CD14-positive monocyte (primary cell): ENCODE measurements at places on chromosomes 11 and 22.

- DNase-seq: no peak
Observed at GRCh38 chr11:118078911-118079411, 2.1 kb downstream of the TMPRSS4 start.

GRCh38 chr11:47923667-47924066, 56.7 kb upstream of the PTPRJ start:
- no peak for DNase-seq

DNA sequence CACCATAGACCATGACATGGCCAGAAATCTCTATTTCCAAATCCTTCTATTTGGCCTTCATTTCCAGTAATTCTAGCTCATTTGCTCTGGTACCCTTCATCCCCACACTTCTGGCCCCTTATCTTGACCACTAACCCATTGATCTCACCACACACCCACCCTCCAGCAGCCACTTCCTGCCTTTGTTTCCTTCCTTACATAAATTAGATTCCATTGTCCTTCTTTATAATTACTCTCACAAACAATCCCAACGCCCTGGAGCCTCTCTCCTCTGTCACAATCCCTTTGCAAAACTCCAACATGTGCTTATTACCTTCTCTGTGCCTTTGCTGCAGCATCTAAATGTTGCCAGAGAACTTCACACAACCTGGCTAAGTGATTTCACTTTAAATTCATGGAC, 14.8 kb downstream of the APLNR start:
- DNase-seq: no peak

GRCh38 chr11:13160806-13161205, 116.8 kb upstream of the BMAL1 start:
- DNase-seq: no peak

GRCh38 chr11:10122326-10123197, 171.5 kb downstream of the SBF2 start:
- DNase-seq: no peak

GRCh38 chr22:35893698-35894097, 134.9 kb downstream of the RBFOX2 start:
- DNase-seq: no peak

DNA sequence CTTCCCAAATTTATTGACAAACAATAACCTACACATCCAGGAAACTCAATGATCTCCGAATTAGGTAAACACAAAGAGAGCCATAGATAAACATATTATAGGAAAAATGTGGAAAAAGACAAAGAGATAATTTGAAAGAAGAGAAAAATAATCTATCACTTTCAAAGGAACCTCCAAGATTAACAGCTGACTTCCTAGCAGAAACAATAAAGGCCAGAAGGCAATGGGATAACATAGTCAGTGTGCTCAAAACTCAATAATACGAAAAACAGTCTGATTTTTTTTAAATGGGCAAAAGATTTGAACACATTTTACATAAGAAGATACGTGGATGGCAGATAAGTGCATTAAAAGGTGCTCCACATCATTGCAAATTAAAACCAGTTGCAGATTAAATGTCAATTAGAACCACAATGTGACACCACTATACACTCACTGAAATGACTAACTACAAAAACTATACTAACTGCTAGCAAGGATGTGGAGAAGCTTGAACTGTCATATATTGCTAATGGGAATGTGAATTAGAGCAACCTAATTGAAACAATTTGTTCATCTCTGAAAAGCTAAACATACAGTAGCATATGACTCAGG, 300.4 kb downstream of the TMEM135 start:
- no peak for DNase-seq

GRCh38 chr11:69413015-69413801, 68.3 kb upstream of the LINC01488 start:
- no peak for DNase-seq

GRCh38 chr11:30106222-30107181, 89.7 kb upstream of the KCNA4 start:
- DNase-seq: no peak

- no peak for DNase-seq
Observed at GRCh38 chr11:109120341-109120740, 301.6 kb upstream of the C11orf87 start.

GRCh38 chr11:126945319-126945718, 55.3 kb downstream of the KIRREL3 start:
- no peak for DNase-seq

- DNase-seq: no peak
Observed at GRCh38 chr11:108167624-108168023, 46.3 kb downstream of the ACAT1 start.
